ENCODE measurements at places on chromosomes 7 and 10. TPM values are rescaled to one million over a fixed set of nuclear protein-coding genes. Genes with fewer than 3 reads are reported as not detected.

Gene ANXA8L1
- total RNA-seq = 0.68 TPM

Gene DKK1
- total RNA-seq = not detected

Gene KNDC1
- total RNA-seq = not detected

- no peak for DNase-seq
These were observed 185.4 kb downstream of the PHTF2 start for GRCh38 chr7:77983973-77984372.

Data from Right ventricle myocardium inferior (tissue), 1 donor.